ENCODE measurements at places on chromosomes 2 and 18. TPM values are rescaled to one million over a fixed set of nuclear protein-coding genes. Genes with fewer than 3 reads are reported as not detected.
A peak's percentile ranks its signal among the peaks of the same experiment; 100 is the strongest.

DYNAP gene
- not detected for total RNA-seq

OBSL1 gene
- 178 TPM for total RNA-seq

VWA3B gene
- total RNA-seq, result 0.49 TPM

LRRC30 gene
- not detected for total RNA-seq

NAGK gene
- total RNA-seq, result 143 TPM

LTBP1 gene
- 150 TPM for total RNA-seq

KIDINS220 gene
- total RNA-seq, result 80.2 TPM

MEP1B gene
- total RNA-seq, result not detected

TSPYL6 gene
- not detected for total RNA-seq

DNA sequence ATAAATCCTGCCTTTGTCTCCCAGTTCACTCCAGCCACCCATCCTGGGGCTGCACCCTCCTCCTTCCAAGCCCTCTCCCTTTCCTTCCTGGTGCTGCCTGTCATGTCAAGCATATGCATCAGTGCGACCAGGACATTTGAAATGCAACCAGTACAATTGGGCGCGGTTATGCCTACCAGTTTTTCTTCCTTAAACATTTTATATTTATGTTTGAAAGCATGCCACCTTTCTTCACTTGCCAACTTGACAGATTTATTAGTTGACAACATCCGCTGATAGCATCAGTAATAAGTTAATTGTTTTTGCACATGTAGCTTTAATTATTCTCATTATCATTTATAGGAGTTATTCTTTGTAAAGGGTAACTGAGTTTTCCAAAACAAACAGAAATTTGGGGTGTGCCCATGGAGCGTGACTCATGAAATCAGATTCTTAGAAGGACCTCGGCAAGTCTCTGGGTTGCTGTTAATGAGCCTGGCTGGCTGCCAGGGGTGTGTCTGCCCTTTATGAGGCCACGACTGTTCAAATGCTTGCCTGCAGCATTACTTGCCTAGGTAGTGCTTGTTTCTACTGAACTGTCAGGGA lies 32.8 kb upstream of the IL1B start:
- DNase-seq, result peak; percentile 86

- no peak for DNase-seq
Measured at GRCh38 chr2:40430776-40431599, 20.9 kb downstream of the SLC8A1 start.

DNA sequence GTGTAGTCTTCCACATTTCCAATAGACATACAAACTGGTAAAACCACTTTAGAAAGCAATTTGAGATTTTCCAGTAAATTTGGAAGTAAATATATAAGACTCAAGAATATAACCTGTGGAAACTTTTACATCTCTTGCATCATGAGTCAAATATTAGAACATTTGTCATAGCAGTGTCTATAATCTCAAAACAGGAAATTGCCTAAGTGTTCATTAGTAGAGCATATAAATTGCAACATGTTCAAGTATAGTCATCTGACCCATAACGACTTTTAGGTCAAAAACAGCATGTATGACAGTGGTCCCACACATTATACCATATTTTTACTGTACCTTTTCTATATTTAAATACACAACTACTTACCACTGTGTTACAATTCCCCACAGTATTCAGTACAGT lies 555.9 kb upstream of the VRK2 start:
- no peak for DNase-seq

DNA sequence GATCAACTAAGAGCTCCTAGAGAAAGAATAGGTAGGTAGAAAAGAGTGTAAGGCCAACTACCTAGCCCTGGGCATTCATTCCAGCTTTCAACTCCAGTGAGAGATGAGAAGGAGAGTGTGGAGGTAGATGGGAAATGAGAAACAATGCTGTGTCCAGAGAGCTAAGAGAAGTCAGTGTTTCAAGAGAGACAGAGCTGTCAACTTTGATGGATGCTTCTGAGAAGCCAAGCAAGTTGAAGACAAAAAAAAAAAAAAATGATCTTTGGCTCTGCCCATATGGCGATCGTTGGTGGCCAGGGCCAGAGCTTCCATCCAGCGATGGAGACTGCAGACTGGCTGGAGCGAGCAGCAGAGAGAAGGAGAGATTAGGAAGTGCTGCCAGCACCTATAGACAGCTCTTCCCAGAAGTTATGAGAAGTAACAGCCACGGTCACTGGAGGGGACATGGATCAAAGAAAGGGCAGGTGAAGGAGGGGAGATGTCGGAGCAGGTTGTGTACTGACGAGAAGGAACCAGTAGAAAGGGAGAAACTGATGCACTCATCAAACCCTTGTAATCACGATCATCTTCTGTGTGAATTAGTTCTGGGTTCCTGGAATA lies 112.4 kb upstream of the PPP1CB start:
- DNase-seq, result no peak

- DNase-seq, result no peak
Measured at GRCh38 chr2:177799531-177799930, 273.0 kb downstream of the PDE11A start.

DNA sequence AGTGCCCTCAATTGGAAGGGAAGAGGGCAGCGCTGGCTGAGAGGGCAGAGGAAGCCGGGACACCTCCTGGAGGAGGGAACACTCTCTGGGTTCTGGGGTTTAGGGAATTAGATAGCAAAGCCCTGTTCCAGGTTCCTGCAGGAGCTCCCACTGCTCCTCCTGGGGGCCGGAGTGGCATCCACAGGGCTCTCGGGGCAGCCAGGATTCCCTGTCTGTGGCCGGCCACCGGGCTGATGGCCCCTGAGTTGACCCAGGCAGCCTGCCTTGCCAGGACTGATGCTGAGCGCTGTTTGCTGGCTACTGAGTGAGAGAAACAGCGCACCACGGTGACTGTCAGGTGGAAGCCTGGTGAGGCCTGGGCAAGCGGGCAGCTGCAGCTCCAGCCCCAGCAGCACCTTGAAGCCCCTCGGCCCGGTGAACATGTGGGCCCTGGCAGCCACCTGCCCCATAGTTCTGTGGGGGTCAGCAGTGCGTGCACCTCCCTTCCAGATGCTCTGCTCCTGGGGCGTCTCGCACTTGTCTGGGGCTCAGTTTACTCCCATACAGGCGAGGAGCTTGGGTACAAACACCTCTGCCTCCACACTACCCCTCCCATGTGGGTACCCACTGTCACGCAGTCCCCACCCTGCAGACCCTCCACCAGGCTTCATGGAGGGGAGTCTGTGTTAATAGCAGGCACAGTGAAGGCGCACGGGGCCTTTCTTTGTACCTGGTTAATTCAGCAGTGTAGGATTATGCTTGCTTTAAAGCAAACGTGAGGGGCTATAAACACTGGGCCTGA lies 7.7 kb upstream of the ALLC start:
- DNase-seq, result peak; percentile 62

- no peak for DNase-seq
Measured at GRCh38 chr2:29731948-29732347, 189.4 kb downstream of the ALK start.

GRCh38 chr2:197191940-197192322 lies 118.6 kb downstream of the ANKRD44 start:
- DNase-seq, result no peak

DNA sequence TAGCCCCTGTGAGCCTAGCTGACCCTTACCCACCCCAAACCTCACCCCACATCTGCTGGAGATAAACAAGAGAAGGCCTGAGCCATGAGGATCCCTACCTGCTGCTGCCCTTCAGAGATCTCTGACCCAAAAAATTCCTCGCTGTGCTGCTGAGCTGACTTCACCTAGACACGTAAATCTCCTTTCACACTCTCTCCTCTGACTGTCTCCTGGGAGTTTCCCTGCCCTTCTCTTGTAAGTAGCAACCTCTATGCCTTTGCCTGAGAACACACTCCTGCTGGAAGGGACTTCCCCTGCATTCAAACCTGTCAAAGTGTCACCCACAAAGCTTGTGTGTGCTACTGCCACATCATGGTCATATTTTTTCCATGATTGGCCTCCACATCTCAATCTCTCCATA lies 134.2 kb upstream of the NOL4 start:
- no peak for DNase-seq

- no peak for DNase-seq
Measured at GRCh38 chr2:197453914-197454398, 604 bp downstream of the COQ10B start.

- DNase-seq, result no peak
Measured at GRCh38 chr2:111958901-111959300, 60.5 kb downstream of the MERTK start.

DNA sequence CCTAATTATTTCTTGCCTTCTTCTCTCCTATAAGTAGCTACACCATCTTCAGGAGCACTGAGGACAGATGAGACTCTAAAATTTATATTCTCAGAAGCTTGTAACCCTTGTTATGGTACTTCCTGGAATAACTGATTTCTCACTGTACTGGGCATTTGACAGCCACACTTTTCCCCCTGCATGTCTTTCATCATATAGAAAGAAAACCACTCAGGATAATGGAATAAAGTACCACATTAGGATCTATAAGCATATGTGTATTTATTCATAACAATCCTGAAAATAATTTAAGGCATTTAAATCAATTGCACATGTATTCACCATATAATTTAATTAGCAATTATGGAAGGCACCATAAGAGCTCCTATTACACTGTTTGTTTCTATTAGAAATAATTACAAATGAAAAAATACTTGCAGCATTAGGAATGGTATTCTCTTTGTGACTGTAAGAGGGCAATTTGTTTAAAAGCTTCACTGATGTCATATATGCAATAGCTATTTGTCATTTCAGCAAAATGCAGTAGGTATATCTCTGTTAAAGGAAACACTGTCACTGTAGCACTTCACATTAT lies 216.9 kb upstream of the FSHR start:
- no peak for DNase-seq

GRCh38 chr18:3995476-3996102 lies 459.5 kb downstream of the DLGAP1 start:
- peak; percentile 30 for DNase-seq

- DNase-seq, result no peak
Measured at GRCh38 chr2:38409156-38410102, 32.4 kb upstream of the ATL2 start.

GRCh38 chr2:128317181-128317898 lies 1.3 kb downstream of the HS6ST1 start:
- DNase-seq, result peak; percentile 13

GRCh38 chr2:219997341-219997851 lies 370.0 kb downstream of the SLC4A3 start:
- peak; percentile 26 for DNase-seq

GRCh38 chr2:7841751-7842150 lies 840.1 kb upstream of the ID2 start:
- no peak for DNase-seq

- no peak for DNase-seq
Measured at GRCh38 chr2:121038431-121038830, 246.6 kb downstream of the TFCP2L1 start.

- no peak for DNase-seq
Measured at GRCh38 chr2:230781130-230781797, 68.6 kb downstream of the CAB39 start.

DNA sequence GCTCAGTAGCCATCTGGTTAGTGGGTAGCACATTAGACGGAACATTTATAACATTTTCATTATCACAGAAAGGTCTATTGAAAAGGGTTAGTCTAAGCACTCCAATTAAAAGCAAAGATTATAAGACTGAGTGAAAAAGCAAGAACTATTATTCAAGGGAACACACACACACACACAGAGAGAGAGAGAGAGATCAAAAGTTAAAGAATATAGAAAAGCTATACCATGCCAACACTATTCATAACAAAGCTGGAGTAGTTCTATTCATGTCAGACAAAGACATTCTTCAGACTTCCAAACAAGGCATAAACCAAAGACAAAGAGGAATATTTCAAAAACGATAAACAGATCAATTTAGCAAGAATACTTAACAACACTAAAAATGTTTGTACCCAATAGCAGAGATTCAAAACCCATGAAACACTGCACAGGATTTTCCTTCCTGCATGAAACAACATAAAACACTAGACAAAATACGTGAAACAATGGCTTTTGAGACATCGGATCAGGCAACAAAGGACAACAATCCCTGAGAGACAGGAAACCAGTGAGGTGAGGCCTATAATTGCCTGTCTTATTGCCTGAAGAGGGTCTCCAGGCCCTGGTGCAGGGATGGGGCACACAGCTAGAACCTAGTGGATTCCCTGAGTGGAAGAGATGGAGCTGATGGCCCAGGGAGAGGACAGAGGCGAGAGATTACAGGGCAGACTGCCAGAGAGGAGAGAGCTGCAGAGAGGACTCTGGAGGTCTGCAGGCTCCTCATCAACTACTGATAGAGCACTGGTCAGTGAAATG lies 83.6 kb upstream of the NPAS2 start:
- DNase-seq, result no peak

- no peak for DNase-seq
Measured at GRCh38 chr2:223643309-223643708, 41.1 kb upstream of the SCG2 start.

- no peak for DNase-seq
Measured at GRCh38 chr2:118849226-118850167, 2.0 kb upstream of the EN1 start.

DNA sequence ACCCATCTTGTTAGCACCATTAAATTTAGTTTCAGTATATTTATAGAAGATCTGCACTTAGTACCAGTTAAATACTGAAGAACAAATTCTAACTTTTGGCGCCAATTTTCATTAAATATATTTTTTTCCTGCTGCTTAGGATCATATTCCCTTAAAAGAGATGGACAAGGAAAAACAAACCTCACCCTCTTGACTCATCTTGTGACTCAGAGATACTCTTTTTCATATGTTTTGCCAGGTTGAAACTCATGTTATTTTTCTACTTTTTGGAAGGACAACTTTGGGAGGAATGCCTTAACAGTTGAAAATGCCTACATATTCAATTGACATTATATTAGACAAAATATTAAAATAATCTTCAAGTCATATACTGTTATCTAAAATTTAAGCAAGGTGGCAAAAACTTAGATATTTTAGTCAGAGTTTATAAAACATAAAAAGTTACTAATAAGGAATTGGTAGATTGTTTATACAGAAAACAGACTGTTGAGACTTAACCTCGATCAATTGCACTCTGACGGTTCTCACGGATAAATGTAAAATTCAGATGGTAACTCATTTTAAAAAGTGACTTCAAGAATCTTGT lies 36.2 kb downstream of the PNO1 start:
- no peak for DNase-seq

- DNase-seq, result no peak
Measured at GRCh38 chr18:77544792-77545191, 295.1 kb downstream of the GALR1 start.
